Gastrocnemius medialis (tissue), 4 donors: ENCODE measurements at places on chromosomes 12 and 14. TPM values are rescaled to one million over a fixed set of nuclear protein-coding genes. Genes with fewer than 3 reads are reported as not detected.

Gene YBX3
- total RNA-seq: 3,451 TPM

Gene BHLHE41
- 6.4 TPM for total RNA-seq

Gene IFNG
- total RNA-seq: not detected

Gene PTPRR
- total RNA-seq: 0.20 TPM

DNA sequence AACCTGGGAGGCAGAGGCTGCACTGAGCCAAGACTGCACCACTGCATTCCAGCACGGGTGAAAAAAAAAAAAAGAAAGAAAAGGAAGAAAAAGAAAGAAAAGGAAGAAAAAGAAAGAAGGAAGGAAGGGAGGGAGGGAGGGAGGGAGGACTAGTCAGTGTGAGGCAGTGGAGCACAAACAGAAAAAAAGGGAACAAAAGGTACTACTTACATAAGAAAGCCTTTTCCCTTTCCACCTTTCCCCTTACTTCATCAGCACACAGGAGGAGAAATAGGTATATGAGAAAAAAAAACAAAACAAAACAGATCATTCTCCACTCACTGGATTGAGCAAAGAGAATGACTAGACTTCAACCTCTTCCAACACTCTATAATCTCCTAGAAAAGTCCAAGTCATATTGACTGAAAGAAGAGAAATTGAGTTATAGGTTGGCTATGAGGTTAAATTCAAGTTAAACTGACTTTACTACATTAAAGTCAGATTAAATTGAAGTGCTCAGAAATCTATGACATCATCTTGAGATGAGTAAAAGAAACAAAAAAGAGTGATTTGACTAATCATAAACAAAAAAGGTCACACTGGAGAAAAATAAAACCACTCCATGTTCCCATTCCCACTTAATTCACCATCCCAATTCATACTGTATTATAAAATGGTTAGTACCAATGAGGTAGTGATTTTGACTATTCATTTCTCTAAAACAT is 43.6 kb downstream of the NOVA1 start:
- no peak for DNase-seq

GRCh38 chr12:77746096-77746495 is 84.6 kb upstream of the NAV3 start:
- DNase-seq: no peak

- no peak for DNase-seq
These were observed 80.0 kb downstream of the B4GALNT3 start for GRCh38 chr12:539540-540310.

DNA sequence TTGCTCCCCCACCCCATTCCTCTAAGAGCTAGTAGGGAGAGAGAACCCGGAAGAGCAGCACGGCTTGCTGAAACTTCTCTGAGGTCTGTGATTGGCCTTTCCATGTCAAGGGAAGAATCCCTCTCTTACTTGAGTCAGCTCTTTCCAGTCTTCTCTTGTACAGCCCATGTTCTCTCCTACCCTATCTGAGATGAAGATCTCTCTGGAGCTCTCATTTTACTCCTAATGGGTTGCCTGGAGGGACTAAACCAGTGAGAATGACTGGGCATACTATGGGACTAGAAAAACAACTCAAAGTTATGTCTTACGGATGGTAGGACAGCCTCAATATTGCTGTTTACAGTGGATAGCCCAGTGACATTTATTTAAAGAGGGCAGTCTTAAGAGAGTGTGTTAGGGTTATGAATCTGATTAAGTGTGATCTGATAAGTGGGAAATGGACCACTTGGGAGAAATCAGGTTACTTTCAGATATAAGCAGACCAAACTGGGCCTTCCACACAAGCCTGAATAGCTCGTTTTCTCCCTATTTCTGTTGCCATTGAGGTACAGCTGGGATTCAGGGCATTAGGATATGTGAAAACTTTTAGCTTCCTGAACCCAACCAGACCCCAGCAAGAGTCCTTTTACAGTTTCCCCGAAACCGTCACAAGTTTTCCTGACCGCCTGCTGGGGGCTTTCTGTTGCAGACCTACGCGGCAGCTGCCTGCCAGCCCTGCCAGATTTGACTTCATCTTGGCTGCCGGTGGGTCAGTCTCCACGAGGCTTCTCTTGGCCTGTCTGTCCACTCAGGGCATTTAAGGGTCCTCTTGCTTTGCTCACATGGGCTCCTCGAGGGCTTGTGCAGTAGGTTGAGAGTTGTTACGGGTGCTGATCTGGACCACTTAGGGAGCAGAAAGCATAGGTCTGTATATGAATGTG is 16.9 kb downstream of the ETV6 start:
- DNase-seq: no peak

- DNase-seq: no peak
These were observed 50.2 kb downstream of the SLC8B1 start for GRCh38 chr12:113284751-113285150.

DNA sequence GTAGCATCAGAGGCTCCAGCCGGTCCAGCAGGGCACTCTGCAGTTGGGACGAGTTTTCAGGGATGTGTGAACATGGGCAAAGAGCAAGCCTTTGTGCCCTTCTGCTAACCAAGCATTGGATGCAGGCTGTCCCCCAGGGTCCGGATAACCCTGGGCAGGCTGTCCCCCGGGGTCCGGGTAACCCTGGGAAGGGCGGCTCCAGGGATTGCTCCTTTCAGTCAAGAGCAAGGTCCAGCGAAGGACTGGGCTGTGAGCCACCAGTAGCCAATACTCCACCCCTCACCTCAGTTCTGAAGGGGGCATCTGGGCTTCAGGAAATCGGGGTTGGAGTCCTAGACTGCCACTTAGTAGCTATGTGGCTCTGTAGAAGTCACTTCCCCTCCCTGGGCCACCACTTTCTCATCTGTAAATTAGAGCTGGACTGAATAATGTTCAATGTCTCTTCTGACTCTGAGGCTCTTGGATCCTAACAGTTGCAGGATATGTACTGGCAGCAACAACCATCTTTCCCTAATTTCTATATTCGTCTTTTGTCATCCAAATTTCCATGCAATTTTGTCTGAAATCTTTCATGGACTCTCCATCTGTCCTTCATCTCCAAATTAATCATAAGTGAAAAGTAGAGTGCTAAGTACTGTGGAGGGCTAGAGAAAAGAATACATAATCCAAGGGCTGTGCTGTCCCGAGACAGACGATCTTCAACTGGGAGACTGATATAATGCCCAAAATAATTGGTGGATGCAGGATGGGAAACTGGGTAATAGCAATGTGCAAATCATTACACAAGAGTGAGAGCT is 137.4 kb upstream of the NTF3 start:
- no peak for DNase-seq

GRCh38 chr12:92121826-92122225 is 23.8 kb downstream of the BTG1 start:
- DNase-seq: no peak

- DNase-seq: peak; percentile 46
These were observed 632 bp downstream of the UBR7 start for GRCh38 chr14:93207468-93208308.

GRCh38 chr12:32989705-32990104 is 93.1 kb upstream of the PKP2 start:
- DNase-seq: no peak

GRCh38 chr12:31989571-31990362 is 30.6 kb downstream of the RESF1 start:
- no peak for DNase-seq

- no peak for DNase-seq
These were observed 14.3 kb downstream of the SLC17A8 start for GRCh38 chr12:100371146-100371545.

DNA sequence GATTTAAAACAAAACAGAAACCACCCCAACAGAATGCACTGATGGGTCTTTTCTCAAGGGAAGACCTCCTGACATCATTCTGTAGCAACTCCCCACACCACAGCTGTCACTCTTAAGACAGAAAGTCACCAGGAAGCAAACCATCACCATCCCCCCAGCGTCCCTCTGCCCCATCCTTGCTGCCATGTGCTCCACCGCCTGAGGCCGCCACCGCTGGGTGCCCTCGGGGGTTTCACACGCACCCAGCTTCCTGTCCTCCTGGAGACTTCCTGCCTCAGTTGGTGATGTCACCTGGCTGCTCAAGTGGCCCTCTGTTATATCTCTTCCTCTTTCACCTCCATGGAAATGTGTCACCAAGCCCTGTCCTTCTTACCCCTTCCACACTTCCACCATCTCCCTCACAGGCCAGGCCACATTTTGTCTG is 71.4 kb upstream of the GPR68 start:
- DNase-seq: no peak

DNA sequence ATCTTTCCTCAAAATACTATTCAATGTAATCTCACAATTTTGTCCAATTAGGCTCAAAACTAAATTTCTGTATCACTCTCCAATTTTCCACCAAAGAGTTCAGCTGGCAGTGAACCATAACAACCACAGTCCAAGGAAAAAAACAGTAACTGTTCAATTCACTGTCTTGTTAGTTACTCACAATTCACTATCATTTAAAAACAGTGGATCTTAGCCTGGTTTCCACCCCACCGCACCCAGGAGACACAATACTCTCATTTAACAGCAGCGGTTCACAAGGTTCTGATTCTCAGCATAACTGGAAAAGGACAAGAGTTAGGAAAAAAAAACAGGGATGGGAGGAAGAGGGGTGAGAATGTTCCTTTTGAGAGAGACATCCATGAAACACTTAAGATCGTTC is 40.5 kb downstream of the MED13L start:
- no peak for DNase-seq

DNA sequence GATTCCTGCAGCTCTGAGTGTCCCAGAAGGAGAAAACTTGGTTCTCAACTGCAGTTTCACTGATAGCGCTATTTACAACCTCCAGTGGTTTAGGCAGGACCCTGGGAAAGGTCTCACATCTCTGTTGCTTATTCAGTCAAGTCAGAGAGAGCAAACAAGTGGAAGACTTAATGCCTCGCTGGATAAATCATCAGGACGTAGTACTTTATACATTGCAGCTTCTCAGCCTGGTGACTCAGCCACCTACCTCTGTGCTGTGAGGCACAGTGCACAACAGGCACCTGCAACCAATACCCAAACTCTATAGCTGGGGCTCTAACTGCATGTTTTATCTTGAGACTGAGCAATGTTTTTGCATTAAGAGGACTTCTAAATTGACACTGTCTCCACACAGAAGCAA is 379.2 kb upstream of the OR4E1 start:
- DNase-seq: no peak

DNA sequence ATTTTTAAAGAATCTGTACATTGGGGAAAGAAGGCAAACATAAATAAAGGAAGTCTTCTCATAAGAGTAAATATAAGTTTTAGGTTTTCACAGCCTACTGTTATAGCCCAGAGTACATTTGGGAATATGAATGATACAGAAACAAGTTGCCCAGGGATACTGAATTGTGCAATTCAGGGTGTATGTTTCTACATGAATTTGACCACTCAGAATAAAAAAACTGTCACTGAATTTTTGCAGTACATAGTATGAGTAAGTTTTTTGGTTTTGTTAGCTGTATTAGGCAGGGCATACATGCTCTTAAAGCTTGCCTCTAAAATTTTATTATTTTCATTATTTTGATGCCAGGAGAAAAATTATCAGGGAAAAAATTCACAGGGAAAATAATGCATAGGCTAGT is 6.6 kb upstream of the PCNX4 start:
- no peak for DNase-seq

DNA sequence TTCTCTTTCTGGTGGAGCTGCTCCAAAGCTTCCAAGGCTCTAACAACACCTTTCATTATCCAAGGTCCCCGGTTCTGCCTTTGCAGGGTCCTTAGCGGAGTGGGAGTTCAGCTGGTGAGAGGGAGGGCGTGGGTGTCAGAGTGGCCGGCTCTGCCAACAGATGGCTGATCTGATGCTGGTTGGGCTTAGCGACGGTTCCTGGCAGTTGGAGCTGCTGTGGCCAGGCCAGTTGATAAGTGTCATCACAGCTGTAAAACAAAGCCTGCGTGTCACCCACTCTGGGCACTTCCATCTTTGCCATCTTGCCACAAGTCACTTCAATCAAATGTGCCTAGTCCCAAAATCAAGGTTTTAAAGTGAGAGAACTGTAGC is 36.3 kb downstream of the RIN3 start:
- DNase-seq: peak; percentile 37

DNA sequence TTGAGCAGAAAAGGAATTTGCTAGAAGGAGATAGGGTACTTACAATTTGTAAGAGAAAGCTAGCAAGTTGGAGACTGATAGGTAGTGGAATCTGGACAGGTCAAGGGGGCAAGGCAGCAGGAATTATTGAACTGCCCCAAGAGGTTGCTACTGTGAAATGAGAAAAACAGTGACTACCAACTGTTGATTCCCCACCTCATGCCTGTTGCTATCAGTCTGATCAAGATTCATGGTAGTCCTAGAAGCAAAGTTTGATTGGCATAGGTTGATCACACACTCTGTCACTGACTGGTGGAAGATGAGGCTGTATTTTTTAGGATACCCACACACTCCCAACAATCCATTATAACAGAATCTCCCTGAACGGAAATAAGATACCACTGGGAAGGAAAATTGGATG is 89.4 kb upstream of the IGF1 start:
- DNase-seq: no peak

- DNase-seq: no peak
These were observed 9.4 kb downstream of the TMEM179 start for GRCh38 chr14:104595116-104595675.
